NCI-H2029 treated with DMSO at 0.1 percent for 48 hours (cell line): ENCODE measurements at places on chromosomes 1 and 21.

GRCh38 chr1:79079770-79080169, 73.2 kb upstream of the ADGRL4 start:
- DNase-seq, result no peak

- DNase-seq, result peak; percentile 35
These were observed 312.3 kb upstream of the FAM78B start for GRCh38 chr1:166479052-166479631.

DNA sequence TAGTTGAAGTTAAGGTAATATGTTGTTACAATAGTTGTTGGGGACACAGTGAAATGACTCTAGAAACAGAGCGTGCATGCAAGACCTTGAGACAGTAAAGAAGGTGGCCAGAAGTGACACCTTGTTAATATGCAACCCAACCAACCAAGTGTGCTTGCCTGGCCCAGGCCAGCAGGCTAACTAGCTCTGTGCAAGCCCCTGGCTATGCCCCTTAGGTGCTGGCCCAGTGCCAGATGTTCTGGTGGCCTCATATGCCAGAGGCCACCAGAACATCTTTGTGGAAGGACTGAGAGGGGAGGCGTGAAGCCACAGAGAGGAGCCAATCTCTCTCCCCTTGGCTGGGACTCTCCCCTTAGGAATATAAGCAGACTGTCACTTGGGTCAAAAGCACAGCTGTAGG, 111.2 kb upstream of the JUN start:
- DNase-seq, result no peak

DNA sequence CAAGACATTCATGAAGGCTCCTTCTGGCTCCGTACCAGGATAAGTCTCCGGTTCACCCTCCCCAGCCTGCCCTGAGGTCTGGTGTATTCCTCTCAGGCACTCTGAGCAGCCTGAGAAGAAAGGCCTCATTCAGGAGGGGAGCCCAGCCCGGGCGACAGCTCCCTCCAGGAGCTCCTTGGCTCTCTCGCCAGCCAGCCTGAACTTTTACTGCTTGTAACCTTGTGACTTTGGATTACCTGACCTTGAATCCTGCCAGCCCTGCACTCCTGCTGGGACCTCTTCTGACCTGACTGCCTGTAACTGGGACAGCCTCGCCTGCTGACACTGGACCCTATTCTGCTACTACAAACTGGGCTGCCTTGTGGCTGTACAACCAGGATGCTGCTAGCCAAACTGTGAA, 65.8 kb downstream of the CD34 start:
- DNase-seq, result no peak

DNA sequence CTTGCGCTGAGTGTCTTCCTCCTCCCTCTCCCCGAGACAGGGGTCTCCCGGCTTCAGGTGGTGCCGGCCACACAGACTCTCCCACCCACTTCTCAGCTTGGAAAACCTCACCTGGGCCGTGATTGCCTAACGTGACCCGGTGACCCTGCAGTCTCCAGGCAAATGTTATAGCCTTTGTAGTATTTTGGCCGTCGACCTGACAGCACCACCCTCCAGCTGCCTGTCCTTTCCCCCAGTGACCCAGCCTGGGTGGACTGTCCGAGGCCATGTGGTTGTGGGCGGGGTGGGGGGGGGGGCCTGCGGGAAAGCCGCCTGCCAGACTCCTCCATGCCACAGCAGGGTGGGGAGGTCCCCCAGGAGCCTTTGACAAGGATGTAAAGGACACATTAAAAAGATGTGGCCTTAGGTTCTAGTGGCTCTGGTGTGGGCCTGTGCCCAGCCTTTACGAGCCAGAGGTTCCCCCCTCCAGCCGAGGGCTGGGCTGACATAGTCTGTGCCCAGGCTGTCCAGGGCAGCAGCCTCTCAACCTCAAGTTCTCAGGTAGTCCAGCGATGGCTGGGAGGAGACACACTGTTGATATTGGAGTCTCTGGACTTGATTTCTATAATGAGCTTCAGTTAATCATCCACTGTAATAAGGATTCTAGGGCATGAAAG, 8.1 kb downstream of the TOR3A start:
- no peak for DNase-seq

DNA sequence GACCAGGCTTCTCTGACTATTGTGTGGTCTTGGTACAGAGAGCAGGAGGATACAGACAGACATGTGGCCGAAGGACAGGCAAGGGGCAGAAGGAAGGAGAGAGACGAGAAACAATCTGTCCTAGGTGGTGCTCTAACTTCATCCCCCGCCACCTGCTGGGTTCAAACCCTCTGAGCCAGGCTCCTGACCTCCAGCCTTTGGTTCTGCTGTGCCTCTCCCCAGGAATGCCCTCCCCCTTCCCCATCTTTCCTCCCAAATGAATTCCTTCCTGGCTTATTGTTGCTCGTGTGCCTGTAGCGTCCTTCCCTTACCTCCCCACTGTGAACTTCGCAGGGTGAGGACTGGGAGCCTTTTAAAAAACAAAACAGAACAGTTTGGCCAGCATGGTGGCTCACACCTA, 5.4 kb downstream of the TCEA3 start:
- DNase-seq, result no peak

GRCh38 chr1:8816831-8817411, 519 bp downstream of the RERE start:
- no peak for DNase-seq

GRCh38 chr1:223245411-223245810, 102.4 kb upstream of the TLR5 start:
- DNase-seq, result no peak

DNA sequence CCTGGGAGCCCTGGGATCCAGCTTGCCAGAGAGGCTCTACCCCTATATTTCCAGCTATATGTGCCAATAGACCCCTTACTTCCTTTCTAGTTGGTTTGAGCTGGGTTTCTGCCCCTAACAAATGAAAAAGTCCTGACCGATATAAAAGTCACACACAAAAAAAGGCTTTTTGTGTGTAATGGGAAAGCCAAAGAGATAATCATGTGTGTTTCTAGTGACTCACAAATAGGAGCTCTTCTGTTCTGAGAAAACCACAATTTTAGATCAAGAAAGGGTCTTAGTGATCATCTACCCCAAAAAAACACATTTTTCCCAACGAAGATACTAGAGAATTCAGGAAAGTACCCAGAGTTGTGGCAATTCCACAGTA, 23.0 kb upstream of the PLEKHA6 start:
- no peak for DNase-seq

DNA sequence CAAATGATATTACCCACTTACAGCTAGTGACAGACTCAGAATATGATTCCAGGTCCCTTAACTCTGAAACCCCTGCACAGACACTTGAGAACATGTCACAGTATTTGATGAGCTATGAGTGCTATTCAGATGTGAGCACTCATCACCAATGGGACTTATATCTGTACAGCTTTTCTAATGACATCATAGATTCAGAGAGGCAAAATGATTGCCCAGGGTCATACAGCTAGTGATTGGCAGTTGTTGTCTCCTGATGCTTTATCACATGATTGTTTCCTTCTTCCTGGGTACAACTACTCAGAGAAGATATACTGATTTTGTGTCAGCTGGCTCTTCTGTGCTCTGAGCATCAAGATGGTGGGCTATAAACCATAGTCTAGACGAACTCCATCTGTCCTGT, 428.0 kb upstream of the BEND5 start:
- peak; percentile 58 for DNase-seq

DNA sequence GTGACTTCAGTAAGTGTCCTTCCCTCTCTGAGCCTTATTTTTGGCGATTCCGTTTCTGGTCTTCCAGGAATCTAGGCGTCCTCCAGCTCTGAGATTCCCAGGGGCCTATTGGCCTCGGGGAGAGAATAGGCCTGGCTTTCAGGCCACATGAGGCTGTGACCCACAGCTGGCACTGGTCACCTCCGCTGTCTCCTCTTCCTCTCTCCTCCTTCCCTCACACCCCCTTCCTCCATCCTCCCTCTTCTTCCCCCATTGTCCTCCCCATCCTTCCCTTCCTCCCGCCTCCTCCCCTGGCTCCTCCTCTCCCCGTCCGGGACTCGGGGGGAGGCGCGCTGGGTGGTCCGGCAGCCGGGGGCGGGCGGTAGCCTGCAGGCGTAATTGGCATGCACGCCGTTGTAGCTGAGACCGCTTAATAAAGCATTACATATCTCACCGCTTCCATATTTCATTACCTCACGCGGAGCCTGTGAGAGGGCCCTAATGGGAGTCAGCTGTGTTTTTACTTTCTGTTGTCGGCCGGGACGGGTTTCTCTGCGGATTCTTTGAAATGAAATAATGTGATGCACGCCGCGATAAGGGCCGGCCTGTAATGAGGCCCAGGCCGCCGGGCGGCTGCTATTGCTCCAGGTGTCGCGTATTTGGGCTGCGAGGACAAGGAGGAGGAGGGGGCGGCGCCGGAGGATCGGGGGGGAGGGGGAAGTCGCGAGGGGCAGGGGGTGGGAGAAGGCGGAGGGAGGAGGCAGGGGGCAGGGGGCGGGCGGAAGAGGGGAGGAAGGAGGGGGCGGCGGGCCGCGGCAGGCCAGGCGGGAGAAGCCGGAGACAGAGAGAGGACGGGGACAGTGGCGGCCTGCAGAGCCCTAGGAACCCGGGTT, 95.3 kb downstream of the FOXD2 start:
- no peak for DNase-seq

- no peak for DNase-seq
These were observed 2.8 kb downstream of the DHCR24 start for GRCh38 chr1:54884135-54884586.
